ENCODE measurements at places on chromosomes 1 and 21.

DNA sequence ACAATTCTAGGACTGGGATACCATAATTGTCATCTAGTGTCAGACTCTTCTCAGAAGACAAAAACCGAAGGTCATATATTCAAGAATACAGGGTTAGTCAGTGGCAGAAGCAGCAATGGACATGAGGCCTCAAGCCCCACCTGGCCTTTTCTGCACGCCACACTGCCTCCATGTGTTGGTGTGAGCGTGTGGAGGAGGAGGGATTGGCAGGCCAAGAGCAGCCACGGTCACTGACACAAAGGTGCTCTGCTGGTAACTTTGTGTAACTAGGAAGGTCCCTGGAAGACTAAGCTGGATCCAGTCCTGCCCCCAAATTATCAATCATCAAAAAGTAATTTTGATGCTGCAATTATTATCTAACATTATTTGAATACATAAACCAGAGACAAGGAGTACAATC, 34.9 kb downstream of the HSF2BP start:
- no peak for DNase-seq

- no peak for DNase-seq
Observed at GRCh38 chr1:197637406-197637805, 137.9 kb downstream of the DENND1B start.

- no peak for DNase-seq
Observed at GRCh38 chr1:197081117-197081753, 14.2 kb upstream of the F13B start.

- DNase-seq: no peak
Observed at GRCh38 chr1:24952413-24952841, 22.4 kb upstream of the RUNX3 start.

GRCh38 chr1:55326496-55327243, 111.5 kb upstream of the USP24 start:
- no peak for DNase-seq

GRCh38 chr1:205961405-205961804, 18.1 kb upstream of the SLC26A9 start:
- no peak for DNase-seq

DNA sequence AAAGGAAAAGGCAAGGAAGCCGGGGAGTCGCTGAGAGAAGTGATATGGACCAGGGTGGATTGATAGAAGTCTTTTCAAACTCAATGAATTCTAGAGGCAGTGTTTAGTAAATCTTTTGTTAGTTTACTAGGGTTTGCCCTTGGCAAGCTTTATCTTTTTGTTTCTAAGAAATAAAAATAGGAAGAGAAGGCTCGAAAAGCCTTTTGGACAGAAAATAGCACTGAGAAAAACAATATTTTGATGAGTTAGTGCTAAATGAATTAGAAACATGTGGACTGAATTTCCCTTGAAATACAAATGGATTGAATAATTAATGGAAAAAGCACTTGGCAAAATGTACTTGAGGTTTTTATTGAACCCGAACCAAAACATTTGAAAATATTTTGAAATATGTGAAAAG, 121.8 kb upstream of the SPAG17 start:
- DNase-seq: peak; percentile 41

DNA sequence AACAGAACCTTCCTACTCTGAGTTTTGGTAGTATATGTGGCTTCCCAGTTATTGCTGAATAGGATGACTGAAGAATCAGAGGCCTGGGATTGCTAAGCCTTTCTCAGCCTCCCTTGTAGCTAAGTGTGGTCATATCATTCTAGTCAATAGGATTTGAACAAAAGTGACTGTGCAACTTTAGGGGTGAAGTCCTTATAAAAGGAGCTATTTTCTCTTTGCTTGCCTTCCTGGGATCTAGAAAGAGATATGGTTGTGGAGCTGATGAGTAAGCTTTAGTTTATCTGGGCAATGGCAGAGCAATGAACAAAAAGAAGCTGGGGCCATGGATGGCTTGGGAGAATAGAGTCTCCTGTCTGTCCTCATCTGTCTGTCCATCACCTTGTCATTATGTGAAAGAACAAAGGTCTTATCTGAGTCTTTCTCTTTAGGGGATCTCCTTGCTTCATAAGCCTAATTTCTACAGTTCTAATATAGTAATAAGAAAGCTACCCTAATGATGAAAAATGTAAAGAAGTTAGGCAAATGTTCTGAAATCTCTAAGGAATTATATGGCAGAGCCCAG, 91.5 kb downstream of the TENT5C start:
- DNase-seq: no peak

DNA sequence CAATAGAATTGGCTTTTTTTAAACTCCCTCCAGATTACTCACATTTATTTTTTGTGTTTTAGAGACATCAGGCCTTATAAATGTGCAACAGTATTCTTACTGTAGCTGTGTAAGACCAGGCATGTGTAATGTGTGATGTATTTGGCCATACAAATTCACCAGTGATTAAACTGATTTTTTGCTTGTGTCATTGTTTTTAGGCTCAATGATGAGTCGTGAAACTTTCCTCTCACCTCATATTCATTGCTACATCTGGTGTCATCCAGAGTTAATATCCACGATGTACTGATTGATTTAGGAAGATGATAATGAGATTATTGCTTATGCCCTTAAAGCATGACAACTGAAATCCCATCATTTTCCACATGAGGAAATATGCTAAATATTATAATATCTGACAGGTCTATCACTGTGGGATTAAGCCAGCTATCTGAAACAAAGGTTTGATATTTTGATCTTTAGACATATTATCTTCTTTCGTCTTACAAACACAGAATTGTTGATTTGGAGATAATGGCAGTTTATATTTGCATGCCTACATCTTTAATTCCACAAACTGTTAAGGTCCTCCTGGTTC, 487.9 kb downstream of the PTBP2 start:
- DNase-seq: peak; percentile 9

DNA sequence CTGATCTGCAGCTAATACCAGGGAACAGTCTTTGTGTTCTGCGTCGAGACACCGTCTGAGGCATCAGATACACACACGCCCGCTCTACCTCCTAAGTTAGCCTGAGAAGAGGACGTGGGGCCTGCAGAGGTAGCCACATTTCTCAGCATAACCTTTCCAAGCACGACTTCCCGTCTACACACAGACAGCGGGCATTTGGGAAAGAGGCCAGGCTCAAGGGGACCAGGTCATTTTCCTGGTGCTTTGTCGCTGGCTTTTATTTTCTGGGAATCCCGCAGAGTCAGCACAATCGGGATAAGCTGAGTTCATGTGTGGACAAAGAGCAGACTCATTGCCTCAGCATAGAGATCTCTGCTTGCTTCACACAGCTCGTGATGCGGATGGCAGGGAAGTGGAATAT, 72.5 kb upstream of the SMYD2 start:
- DNase-seq: no peak

DNA sequence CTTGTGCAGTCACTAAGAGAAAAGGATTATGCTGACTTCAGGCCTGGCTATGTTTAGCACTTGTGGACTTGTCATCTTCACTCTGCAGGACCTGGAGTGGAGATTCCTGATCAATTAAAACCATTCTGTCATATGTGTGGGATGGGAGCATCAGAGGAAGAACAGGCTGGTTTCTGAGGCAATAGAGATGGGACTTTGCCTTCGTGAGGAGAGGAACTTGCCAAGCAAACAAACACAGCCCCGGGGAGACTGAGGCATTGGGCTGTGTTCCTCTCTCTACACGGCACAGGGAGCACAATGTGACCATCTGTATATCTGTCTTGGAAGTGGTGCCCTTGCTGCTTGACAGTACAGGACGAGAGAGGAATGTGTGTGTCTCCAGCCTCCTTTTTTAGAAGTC, 23.1 kb downstream of the VASH2 start:
- DNase-seq: no peak

GRCh38 chr1:115423776-115424175, 85.7 kb upstream of the NGF start:
- peak; percentile 74 for DNase-seq

- peak; percentile 93 for DNase-seq
Observed at GRCh38 chr1:41496080-41497055, 11.9 kb upstream of the EDN2 start.

GRCh38 chr1:197399755-197400521, 131.9 kb downstream of the CRB1 start:
- peak; percentile 57 for DNase-seq

DNA sequence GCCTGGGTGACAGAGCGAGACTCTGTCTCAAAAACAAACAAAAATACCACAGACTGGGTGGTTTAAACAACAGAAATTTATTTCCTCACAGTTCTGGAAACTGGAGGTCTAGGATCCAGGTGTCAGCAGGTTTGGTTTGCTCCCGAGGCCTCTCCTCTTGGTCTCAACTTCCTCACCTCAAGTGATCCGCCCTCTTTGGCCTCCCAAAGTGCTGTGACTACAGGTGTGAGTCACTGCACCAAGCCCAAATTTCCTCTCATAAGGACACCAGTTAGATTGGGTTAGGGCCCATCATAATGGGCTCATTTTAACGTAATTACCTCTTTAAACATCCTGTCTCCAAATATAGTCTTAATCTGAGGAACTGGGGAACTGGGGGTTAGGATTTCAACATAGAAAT, 35.5 kb downstream of the MFSD2A start:
- DNase-seq: no peak

DNA sequence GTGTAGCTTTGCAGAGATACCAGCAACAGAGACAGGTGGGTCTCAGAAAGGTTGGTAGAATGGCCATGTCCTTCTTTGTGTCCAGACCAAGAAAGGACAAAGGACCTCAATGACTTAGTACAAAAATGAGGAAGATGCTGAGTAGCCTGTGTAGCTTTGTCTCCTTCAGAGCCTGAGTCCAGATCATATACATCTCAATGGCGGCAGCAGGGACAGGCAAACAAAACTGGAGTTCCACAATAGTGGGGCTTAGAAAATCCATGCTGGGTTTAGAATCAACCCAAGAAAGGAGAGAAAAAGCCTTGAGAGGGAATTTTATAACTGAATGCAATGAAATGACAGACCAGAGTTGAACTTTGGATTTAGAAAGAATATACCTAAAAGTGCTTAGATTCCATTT, 339.0 kb downstream of the BRINP3 start:
- DNase-seq: no peak

DNA sequence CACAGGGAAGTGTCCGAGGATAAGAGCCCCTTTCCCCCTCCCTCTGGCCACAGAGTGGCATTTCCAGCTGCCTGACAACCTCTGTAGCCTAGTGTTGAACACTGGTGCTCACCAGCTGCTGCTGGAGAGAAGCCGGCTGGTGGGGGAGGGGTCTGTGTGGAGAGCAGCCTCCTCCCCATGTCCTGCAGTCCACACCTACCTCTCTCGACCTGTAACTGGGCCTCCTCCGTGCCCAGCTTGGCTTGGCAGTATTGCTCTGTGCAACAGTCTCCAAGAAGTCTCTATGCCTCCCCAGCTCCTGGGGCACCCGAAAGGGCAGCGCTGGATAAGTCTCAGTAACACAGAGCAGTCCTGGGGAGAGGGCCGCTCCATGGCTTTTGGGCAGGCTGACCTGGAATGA, 17.0 kb downstream of the PAPPA2 start:
- DNase-seq: no peak

DNA sequence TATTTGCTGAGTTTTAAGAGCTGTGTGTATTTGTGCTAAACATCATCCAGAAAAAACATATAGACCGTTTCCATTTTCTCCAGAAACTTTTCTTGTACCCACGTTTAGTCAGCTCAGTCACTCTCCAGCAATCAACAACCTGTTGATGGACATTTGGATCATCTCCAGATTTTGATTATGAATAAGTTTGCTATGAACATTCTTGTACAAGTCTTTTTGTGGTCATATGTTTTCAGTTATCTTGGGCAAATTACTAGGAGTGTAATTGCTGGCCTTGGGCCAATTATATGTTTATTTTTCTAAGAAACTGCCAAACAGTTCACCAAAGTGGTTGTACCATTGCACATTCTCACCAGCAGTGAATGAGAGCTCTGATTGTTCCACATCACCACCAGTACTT, 221.8 kb downstream of the CENPF start:
- DNase-seq: peak; percentile 52

GRCh38 chr1:20386323-20387081, 95.8 kb downstream of the VWA5B1 start:
- DNase-seq: no peak

DNA sequence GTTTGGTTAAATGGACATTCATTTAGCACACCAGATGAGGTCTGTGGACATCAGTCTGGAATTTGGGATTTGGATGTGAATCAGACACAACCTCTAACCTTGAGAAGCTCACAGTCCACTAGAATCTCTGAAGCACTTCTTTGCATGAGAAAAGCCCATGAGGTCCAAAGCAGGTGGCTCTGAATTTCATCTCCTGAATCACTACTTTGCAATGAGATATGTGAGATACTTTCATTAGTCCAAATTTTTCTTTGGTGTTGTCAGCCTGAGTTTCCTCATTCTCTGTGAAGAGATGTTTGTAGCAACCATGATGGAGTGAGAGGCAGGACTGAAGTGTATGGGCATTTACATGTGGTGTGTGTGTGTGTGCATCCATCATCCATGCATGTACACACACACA, 16.5 kb upstream of the LCE2D start:
- no peak for DNase-seq

DNA sequence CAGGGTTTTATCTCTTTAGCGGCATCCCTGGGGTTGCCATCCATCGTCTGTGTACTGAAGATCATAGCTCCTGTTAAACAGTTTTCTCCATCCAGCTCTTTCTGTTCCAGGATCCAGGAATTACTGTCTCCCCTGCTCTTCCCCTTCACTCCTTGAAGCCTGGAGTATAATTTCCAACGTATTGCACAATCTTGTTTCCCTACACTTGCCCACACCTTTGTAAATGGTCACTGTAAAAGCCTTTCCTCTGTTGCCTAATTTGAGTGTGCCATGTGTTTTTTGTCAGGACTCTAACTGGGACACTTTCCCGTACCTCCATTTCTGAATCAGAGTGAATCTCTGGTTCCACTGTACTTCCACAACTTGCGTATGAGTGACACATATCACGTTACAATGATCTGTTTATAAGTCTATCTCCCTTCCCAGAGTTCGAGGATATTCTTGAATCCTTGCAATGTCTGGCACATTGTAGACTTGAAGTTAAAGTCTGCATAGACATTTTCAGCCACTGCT, 199.6 kb upstream of the SNX7 start:
- DNase-seq: no peak

DNA sequence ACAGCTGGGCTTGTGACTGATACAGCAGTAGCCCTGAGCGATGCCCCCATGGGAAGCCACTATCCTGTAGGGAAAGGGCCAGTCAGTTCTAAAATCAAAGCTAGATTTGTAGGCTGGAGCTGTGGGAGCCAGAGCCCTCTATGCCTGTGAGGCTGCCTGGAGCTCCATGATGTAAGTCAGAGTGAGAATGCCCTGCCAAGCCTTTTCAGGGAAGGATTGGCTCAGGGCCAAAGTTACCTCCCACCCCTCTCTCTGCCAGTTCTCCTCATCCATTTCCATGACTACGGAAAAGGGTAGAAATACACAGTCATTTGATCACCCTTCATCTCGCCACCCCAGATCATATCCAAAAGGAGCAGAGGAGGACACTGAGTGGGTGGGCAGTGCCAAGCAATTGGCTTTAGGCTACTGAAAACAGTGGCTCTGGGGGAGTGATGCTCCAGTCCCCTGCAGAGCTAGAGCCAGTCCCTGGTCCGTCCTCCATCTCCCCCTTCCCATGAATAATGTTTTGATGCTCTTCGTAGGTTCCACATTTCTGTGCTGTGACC, 59.5 kb upstream of the KCNA3 start:
- DNase-seq: no peak

- no peak for DNase-seq
Observed at GRCh38 chr1:24048205-24048869, 63.6 kb downstream of the MYOM3 start.

GRCh38 chr1:6770751-6771440, 14.4 kb upstream of the CAMTA1 start:
- peak; percentile 56 for DNase-seq

All from fibroblast of skin of abdomen (primary cell).